NCI-H748 treated with DMSO at 0.1 percent for 48 hours (cell line): ENCODE measurements at places on chromosomes 12 and 14.

DNA sequence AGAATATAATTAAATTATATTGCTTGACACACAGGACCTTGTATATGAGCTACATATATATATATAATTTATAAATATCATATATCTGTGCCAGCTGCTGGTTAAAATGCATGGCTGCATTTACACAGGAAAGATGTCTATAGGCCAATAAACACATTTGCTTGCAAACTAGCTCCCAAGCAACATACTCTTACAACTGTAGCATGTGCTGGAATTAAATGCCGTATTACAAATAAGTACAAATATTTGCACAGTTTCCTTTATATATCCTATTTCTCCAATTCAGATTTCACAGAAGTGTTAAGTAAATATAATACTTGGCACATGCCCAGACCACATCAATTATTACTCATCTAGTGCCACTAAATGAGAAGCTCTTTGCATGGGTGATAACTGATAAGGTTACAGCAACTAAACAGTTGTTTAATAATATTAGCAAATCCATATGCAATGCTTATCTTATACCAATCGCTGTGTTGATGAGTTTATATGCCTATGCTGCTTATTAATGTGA is 66.7 kb upstream of the E2F7 start:
- peak; percentile 26 for DNase-seq

DNA sequence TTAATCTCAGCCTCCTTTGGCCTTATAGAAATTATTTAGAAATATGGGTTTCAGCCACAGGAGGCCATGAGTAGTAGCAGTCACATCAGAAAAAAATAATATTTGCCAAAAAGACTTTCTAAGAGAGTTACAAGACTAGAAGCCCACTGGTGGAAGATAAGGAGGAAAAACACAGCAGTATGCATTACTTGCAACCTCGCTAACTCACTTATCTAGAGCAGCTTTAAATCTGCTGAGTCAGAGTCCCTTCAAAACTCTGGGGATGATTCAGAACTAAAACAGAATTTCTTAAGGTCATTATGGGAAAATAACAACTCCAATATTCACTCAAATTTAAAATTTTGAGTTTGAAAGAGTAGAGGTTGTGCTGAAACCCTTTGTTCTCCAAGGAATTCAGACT is 6.2 kb downstream of the OR4K17 start:
- no peak for DNase-seq

DNA sequence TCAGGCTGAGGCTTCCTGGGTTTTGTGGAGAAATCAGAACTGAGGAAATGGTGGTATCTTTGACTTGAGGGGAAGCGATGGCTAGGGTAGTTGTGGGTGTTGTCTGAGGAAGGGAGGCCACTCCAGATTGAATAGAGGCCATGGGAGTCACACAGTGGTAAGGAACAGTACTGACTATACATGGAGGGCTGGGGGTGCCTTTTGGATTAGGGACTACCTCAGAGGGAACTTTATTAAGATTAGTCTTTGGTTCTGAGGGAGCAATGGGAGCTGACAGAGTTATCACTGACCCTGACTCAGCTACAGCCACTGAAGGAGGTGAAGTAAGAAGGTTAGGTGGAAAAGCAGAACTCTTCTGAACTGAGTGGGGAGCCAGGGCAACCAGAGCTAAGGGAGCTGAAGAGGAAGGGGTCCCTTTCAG is 4.4 kb downstream of the NACA start:
- no peak for DNase-seq

- DNase-seq, result no peak
Measured at GRCh38 chr12:10453156-10453555, at the start of gene KLRC1. Gene KLRC1, minus strand, starts transcription at chr12:10453377. Its CDS starts 2,221 bp downstream, at chr12:10451156.

DNA sequence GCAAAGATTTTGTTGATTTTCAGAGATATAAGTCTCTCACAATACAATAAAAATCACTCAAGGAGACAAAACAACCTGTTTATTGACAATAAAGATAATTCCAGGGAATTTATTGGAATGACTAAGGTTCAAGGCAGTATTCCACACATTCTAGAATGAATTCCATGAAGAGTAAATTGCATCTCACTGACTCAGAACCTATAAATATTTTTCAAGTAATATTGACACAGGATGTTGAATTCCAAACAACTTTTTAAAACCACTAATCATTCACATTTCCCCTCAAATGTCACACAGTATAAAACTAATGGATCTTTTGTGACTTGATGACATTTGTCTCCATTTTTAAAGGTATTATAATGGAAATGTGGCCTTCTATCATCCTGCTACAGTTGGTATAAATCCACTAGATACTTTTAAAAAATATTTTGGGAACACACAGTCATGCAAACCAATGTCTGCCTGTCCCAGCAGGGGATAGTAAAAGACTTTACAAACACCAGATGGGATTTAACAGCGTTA is 42.1 kb upstream of the LGR5 start:
- no peak for DNase-seq

GRCh38 chr14:93984987-93985410 is 8.6 kb upstream of the ASB2 start:
- no peak for DNase-seq

DNA sequence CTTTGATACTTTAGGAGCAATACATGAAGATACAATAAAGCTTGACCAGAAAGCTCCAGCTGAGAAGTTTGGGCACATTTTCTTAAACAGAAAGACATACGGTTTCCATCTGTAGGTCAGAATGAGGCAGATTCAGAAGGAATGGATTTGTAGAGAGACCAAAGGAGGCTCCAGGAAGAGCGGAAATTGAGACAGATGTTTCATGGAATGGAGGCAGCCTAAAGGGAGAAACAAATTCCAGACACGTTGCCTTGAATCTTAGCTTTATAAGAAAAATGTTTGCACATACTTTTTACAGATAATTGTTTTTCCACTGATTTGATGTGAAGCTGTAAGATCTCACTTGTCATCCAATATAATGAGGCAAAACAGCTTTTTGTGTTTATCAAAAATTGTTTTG is 24.8 kb downstream of the EPYC start:
- no peak for DNase-seq

DNA sequence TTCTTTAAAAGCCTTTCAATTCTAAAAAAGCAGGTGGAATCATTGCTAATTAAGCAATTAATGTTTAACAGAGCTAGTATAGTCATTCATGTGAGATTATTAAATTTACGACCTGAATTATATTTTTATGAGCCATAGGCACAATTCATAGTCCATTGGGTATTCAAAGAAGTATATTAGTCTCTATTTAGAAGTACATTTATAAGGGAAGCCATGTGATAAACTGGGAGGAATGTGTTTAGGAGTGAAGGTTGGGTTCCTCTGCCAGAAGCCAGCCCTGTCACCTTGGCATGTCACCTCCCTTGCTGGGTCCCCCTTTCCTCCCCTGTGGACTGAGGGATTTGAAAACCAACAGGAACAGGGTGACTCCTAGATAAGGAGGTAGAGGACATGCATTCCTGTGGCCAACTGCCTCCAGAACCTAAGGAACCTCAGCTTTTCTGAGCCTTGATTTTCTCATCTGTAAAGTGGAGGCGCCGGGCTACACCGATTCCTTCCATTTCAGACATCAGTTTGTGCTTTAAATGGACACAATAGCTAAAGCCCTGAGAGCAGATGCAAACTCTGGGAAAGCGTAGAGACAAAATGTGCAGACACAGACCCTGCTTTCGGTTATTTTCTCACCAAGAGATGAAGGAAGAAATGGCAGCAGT is 5.4 kb upstream of the KRT2 start:
- no peak for DNase-seq

GRCh38 chr12:128991716-128992115 is 138.4 kb downstream of the GLT1D1 start:
- DNase-seq, result no peak

- DNase-seq, result no peak
Measured at GRCh38 chr12:121218588-121219352, 8.8 kb downstream of the P2RX4 start.

GRCh38 chr12:124824195-124824594 is 39.5 kb downstream of the SCARB1 start:
- no peak for DNase-seq

DNA sequence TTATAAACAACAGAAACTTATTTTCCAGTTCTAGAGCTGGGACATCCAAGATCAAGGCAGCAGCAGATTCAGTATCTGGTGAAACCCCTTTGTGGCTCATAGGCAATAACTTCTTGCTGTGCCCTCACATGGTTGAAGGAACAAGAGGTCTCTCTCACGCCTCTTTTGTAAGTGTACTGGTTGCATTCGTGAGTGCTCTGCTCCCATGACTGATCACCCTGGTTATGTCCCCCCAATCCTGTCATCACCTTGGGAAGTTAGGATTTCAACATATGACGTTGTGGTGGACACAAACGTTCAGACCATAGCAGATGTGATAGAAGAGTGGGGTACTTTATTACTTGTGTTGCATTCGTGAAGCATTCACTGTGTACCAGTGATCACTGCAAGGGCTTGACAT is 184.0 kb downstream of the SRGAP1 start:
- DNase-seq, result no peak

GRCh38 chr12:108187831-108188230 is 58.7 kb downstream of the WSCD2 start:
- no peak for DNase-seq

- no peak for DNase-seq
Measured at GRCh38 chr12:112031472-112031871, 18.2 kb downstream of the ERP29 start.

DNA sequence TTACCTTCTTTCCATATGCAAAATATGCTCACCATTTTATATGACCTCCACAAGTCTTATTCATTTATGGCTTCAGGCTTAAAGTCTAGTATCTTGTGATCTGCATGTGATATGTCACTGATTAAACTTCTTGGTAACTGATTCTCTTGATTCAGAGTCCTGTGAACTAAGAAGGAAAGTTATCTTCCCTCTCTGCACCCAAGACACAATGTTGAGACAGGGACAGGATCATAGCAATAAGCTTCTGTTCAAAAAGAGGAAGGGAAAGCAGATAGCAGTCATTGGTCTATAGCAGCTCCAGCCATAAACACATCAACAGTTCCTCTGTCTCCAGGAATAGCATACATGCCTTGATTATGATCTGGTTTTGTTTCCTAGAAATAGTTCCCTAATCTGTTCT is 103.1 kb downstream of the UNC79 start:
- DNase-seq, result no peak

- no peak for DNase-seq
Measured at GRCh38 chr14:56005191-56006053, 112.8 kb upstream of the PELI2 start.

- DNase-seq, result no peak
Measured at GRCh38 chr12:66149702-66150398, 19.3 kb upstream of the LLPH start.
